Lower lobe of right lung (tissue), 2 donors: ENCODE measurements at places on chromosomes 1 and 21. TPM values are rescaled to one million over a fixed set of nuclear protein-coding genes. Genes with fewer than 3 reads are reported as not detected.

DNA sequence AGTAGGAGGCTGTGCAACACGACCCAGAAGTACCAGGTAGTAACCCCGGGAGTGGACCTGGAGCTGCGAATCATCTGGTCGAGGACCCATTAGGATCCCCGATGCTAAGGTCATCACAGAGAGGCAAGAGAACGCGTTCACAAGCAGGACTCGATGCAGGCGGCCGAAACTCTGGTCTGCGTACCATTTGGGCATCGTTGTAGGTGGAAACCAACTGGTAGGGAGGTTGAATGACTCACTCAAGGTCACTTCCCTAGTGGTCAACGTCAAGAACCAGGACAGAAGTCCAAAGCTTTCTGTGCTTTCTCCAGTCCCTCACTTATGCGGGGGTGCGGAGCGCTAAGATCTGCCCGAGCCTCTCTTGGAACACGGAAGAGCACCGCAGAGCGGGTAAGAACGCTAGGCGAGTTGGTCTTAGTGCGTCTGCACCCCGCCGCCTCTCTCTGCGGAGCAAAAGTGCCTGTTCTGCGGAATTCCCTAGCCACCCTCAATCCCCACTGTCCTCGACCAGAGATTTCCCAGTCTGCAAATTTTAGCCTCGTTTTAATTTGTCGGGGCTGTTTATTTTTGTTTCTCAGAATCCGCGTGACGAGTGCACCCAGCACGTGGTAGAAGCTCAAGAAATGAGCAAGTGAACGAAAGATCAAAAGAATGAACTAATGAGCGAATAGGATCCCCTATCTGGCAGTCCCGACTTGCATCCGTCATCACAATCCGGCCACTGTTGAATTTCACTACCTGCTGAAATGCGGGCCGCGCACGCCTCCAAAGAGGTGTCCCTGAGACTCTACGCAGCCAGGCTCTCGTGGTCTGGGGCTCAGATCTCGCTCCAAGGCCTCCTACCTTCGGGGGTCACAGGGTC, 12.2 kb downstream of the HLX start:
- DNase-seq: no peak
- no peak overlapping the region for H3K4me3 ChIP-seq
- H3K27me3 ChIP-seq: peaks cover 81% of the 10 kb centered on the region

DNA sequence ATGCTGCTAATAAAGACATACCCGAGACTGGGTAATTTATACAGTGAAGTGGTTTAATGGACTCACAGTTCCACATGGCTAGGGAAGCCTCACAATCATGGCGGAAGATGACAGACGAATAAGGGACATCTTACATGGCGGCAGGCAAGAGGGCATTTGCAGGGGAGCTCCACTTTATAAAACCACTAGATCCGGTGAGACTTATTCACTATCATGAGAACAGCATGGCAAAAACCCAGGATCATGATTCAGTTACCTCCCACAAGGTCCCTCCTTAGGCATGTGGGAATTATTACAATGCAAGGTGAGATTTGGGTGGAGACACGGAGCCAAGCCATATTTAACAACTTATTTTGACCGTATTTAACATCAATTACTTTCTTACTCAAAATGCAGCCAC, 739.0 kb downstream of the NCAM2 start:
- no peak for DNase-seq
- no peaks in the 10 kb centered on the region for H3K27me3 ChIP-seq
- no peaks in the 10 kb centered on the region for H3K36me3 ChIP-seq
- H3K4me1 ChIP-seq: no peaks in the 10 kb centered on the region
- H3K4me3 ChIP-seq: no peak overlapping the region

DNA sequence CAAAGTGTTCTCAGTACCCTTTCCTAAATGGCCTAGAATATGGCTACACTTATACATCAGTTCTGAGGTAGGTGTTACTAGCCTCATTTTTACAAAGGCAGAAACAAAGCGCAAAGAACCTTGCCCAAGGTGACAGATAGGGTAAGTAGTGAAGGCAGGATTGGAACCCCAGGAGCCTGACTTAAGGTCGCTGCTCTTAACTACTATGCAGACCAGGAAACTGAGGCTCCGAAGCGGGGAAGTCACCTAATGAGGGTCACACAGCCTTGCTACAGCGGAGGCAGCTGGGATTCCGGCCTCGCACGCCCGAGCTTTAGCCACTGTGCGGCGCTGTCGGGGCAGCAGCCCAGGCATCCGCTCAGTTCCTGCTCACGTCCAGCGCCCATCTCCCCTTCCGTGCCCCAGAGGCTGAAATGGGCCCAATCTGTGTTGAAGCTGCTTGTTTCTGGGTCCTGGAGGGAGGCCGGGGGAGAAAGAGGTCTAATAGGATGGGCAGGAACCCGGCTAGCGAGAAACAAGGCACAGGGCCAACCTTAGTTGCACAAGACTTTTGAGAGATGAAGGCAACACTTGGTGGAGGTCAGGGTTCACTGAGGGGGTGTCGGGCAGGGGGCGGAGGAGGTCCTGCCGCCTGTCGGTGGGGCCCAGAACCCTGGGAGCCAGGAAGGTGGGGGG, 1.4 kb upstream of the FOXD2 start:
- H3K36me3 ChIP-seq: no peaks in the 10 kb centered on the region
- peak; percentile 83 for DNase-seq
- H3K27ac ChIP-seq: peak overlapping the region; percentile 87
- H3K4me1 ChIP-seq: peaks cover 49% of the 10 kb centered on the region

DNA sequence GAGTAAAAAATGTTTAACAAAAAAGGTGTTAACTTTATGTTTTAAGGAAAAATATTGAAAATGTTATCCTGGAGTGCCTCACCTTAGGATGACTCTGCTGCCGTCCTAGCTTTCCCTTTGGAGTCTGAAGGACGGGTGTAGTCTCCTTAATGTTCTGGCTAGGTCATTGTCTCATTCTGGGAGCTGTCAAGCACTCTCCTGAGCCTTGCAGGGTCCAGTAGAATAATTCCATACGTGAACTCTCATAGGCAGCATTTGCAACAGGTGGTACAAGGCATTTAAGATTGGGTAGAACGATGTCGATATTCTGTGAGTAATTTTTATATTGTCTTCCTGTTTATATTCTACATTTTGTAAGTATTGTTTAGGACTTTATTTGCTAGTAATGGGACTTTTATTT, 283.6 kb upstream of the C1orf105 start:
- H3K27me3 ChIP-seq: no peaks in the 10 kb centered on the region
- no peak overlapping the region for H3K4me3 ChIP-seq
- no peak for DNase-seq
- no peaks in the 10 kb centered on the region for H3K36me3 ChIP-seq

DNA sequence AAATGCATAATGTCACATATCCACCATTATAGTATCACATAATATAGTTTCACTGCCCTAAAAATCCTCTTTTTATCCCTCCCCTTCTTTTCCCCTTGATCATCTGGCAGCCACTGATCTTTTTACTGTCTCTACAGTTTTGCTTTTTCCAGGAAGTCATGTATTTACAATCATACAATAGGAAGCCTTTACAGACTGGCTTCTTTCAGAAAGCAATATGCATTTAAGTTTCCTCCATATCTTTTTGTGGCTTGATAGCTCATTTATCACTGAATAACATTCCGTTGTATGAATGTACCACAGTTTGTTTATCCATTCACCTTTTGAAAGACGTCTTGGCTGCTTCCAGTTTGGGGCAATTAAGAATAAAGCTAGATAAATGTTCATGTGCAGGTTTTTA, 14.3 kb upstream of the WDTC1 start:
- H3K4me3 ChIP-seq: no peak overlapping the region
- H3K27ac ChIP-seq: no peak overlapping the region
- DNase-seq: no peak
- no peaks in the 10 kb centered on the region for H3K36me3 ChIP-seq

DNA sequence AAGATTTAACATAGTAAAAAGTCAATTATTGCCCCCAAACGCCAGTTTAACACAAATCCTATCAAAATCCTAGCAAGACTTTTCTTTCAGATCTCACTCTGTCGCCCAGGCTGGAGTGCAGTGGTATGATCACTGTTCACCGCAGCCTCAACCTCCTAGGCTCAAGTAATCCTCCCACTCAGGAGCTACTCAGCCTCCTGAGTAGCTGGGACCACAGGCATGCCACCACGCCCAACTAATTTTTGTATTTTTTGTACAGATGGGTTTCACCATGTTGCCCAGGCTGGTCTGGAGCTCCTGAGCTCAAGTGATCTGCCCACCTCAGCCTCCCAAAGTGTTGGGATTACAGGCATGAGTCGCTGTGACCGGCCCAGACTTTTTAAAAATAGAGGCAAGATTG, 4.8 kb downstream of the SNIP1 start:
- peaks cover 77% of the 10 kb centered on the region for H3K36me3 ChIP-seq
- H3K27me3 ChIP-seq: no peaks in the 10 kb centered on the region
- peaks cover 21% of the 10 kb centered on the region for H3K4me1 ChIP-seq
- no peak overlapping the region for H3K27ac ChIP-seq
- H3K4me3 ChIP-seq: no peak overlapping the region
- no peak for DNase-seq

The SH2D5 gene
- not detected for total RNA-seq

- no peaks in the 10 kb centered on the region for H3K36me3 ChIP-seq
- no peak for DNase-seq
- no peaks in the 10 kb centered on the region for H3K27me3 ChIP-seq
- H3K4me1 ChIP-seq: peaks cover 24% of the 10 kb centered on the region
- no peak overlapping the region for H3K4me3 ChIP-seq
Measured at GRCh38 chr1:235952950-235953615, 86.4 kb upstream of the LYST start.

DNA sequence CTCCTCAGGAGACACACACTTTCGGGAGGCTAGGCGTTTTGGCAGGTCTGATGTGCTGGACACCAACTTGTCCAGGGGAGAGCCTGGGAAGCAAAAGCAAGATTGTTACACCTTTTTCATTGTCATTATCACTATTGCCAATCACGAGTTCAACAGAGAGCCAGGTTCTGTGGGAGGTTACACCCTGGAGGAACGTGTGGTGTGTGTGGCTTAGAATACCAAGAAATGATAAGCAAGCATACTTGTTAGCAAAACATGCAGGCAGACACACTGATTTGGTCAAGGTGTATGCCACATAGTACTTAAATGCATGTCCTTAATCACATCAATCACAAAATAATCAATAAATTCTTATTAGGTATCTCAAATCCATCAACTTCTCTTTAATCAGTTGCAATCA, 16.1 kb downstream of the HMGCS2 start:
- H3K27me3 ChIP-seq: no peaks in the 10 kb centered on the region
- no peak for DNase-seq
- H3K27ac ChIP-seq: no peak overlapping the region
- H3K36me3 ChIP-seq: no peaks in the 10 kb centered on the region

The PTGFRN gene
- 31.1 TPM for total RNA-seq

DNA sequence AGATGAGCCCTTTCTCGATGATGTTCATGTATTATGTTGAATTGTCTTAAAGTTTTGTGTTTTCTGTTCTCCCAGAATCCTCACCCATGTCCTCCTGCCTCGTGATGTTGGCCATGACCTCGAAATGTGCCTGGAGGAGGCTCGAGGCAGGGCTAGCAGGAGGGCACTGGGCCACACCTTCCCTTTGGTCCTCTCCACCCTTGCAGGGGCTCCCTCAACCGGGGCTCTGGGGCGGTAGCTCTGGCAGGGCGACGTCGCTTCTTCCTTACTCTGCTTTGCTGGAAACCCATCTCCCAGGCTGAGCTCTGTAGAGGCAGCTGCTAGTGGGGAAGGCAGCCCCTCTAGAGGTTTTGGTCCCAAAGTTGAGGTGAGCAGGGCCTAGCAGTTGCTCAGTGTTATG, 14.3 kb downstream of the TFF3 start:
- H3K4me1 ChIP-seq: peaks cover 7% of the 10 kb centered on the region
- H3K4me3 ChIP-seq: no peak overlapping the region
- peak; percentile 29 for DNase-seq
- H3K36me3 ChIP-seq: peaks cover 15% of the 10 kb centered on the region
- peak overlapping the region; percentile 57 for H3K27ac ChIP-seq

The ALX3 gene
- total RNA-seq: not detected

- H3K4me1 ChIP-seq: peaks cover 12% of the 10 kb centered on the region
- H3K27ac ChIP-seq: no peak overlapping the region
- H3K4me3 ChIP-seq: no peak overlapping the region
- H3K27me3 ChIP-seq: no peaks in the 10 kb centered on the region
- no peaks in the 10 kb centered on the region for H3K36me3 ChIP-seq
Measured at GRCh38 chr21:42632771-42633690, 20.4 kb upstream of the PDE9A start.

GRCh38 chr1:163670989-163671757, 349.4 kb downstream of the NUF2 start:
- no peak for DNase-seq
- no peak overlapping the region for H3K27ac ChIP-seq
- H3K27me3 ChIP-seq: no peaks in the 10 kb centered on the region
- H3K36me3 ChIP-seq: no peaks in the 10 kb centered on the region

The CFAP107 gene
- total RNA-seq: 2.9 TPM

DNA sequence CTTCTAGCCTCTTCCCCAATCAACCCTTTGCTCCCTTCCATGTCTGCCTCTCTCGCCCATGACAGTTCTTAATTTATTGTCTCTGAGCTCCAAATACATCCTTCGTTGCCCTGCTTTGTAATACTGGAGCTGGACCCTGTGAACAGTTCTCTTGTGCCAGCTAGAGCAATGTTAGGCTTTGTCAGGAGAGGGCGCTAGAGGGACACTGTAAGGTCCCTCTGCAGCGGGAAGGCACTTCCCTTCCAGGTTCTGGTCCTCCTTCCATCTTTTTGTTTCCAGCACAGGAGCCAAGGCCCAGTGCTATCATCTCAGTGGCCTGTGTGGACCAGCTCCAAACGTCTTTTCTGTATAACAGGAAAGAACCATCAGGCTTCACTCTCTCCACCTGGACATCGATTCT, 95.9 kb downstream of the PTPRU start:
- H3K4me1 ChIP-seq: no peaks in the 10 kb centered on the region
- H3K4me3 ChIP-seq: no peak overlapping the region
- H3K27ac ChIP-seq: no peak overlapping the region
- no peaks in the 10 kb centered on the region for H3K36me3 ChIP-seq
- H3K27me3 ChIP-seq: no peaks in the 10 kb centered on the region
- DNase-seq: no peak

The AADACL4 gene
- total RNA-seq: not detected

DNA sequence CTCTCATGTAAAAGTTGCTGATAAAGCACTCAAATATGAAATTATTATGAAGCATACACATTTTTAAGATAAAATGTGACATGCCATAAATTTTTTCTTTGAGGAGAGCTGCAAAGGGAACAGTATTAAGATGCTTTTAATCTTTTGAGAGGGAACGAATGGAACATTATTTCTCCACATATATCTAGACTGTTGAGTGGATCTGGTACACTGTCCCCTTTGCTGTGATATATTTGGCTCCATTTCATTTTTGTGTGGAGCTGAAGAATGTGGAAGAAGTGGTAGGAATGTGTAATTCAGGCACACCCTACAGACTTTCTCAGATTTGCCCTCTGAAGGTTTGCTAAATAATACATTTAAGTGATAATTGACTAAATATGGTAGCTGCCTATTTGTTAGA, 31.7 kb downstream of the PGM1 start:
- H3K4me3 ChIP-seq: no peak overlapping the region
- H3K27ac ChIP-seq: no peak overlapping the region
- H3K27me3 ChIP-seq: no peaks in the 10 kb centered on the region
- H3K4me1 ChIP-seq: peaks cover 28% of the 10 kb centered on the region
- peaks cover under 1% of the 10 kb centered on the region for H3K36me3 ChIP-seq
